Activated CD4-positive, alpha-beta T cell treated with anti-CD3 and anti-CD28 coated beads, Interleukin-2, amount 50 U/mL, for 4 hours (primary cell): ENCODE measurements at places on chromosomes 2 and 18.

DNA sequence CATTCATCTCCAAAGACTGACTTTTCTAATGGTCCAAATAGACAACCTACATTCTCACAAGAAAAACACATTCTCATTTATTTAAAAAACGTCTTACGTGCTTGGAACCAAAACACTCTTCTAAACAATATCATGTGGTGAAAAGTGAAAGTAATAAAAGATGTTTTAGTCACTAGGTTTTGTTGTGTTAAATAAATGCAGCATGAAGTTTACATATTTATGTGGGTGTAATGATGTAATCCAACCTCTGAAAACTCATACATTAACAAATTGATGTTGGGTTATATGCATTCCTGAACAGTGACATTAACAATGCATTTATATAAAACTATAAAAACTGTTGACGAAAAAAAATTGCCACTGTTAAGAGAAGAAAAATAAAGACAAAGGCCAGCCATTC, 55.1 kb upstream of the ACVR2A start:
- DNase-seq: no peak

DNA sequence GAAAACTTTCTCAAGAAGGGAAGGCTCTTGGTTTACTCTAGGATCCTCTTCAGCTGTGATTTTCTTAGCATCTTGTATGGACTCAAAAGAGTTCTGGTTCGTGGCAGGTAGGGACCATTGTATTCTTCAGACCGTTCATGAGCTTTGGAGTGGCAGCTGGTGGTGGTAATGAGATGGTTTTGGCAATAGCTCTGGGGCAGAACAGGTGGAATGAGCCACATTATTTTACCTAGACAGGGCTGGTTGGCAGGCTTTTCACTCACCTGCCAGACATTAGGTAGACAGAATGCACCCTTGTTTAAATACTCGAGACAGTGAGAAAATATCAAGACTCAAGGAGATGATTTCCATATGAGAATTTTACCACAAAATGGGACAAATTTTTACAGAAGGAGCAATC, 26.2 kb upstream of the MGAT5 start:
- no peak for DNase-seq

DNA sequence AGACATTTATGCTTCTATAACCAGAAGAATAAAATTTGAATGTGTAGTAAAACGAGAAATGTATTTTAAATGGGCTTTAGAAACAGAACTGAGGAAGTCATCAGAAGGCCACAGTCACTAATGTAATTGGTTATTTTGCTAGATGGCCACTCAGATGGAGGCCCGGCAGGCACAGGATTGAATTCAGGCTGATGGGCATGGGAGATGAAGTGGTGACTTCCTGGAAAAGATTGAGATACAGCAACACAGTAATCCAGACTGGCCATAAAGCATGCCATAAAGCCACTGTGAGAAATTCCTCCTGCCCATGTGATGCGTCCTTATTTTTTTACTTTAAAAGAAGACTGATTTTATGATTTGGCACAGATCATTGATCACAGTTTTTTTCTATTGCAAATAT, 297.7 kb downstream of the ICOS start:
- DNase-seq: no peak

- DNase-seq: no peak
These were observed 191.6 kb downstream of the TTC32 start for GRCh38 chr2:19710230-19710629.

- no peak for DNase-seq
These were observed 95.4 kb downstream of the CDK15 start for GRCh38 chr2:201901786-201902185.

DNA sequence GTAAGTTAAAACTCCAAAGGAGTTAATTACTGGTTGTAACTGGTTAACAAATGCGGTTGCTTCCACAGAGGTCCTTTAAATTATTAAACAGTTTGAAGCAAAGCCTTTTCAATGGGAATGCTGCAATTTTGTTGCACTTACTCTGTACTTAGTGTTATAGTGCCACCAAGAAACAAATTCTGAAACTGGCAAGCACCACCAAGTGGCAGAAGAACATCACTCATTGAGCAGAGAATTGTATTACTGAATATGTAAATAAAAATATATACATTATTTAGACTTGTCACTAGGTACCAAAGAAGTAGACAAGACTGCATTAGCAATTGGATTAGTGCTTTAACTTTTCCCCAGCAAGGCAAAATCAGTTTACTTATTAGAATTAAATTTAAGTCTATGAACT, 2.6 kb upstream of the TMEFF2 start:
- DNase-seq: no peak

- no peak for DNase-seq
These were observed 83.4 kb downstream of the AAK1 start for GRCh38 chr2:69560147-69560482.

DNA sequence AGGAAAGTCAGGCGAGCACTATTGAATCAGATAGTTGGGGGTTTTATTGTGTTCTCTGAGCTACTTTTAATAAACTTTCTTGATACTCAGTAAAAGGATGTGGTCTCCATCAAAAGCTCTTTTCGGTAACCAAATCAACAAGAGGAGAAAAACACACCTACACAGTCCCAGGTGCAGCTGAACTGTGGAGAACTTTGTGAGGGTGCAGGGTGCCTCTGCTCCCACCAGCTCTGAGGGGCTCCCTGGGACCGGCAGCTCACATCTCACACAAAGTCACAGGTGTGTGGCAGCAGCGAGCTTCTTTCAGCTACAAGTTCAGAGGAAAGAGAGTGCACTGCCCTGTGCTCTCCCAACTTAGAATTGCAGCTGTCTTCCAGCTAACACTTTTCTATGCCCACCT, 650.4 kb downstream of the RNF144A start:
- peak; percentile 2 for DNase-seq

DNA sequence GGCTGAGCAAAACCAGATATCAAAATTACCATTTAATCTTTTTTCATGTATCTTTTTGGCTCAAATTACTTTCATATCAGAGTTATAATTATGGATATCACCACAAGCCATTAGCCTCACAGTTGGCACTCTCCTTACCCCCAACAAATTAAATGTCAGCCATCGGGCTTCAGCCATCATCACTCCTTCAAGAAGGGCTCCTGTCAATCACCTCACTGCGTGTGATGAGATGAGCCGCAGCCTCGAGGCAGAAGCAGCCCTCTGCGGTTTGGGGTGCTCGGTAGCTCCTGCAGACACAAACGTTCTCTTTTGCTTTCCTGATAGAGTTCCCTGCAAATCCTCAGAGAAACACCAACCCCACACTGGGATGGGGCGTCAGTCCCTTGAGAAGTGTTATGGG, 94.1 kb downstream of the DNER start:
- no peak for DNase-seq

DNA sequence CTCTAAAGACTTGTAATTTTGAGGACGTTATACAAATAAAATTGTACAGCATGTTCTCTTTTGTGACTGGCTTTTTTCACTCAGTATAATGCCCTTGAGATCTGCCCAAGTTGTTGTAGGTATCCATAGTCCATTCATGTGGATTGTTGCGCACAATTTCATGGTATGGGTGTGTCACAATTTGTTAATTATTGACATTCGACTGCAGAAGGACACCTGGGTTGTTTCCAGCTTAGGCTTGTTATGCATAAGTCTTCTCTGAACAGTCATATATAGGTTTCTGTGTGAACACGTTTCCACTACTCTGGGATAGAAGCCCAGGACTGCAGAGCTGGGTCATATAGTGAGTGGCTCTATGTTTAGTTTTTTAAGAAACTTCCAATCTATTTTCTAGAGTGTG, 800.8 kb upstream of the SALL3 start:
- no peak for DNase-seq

DNA sequence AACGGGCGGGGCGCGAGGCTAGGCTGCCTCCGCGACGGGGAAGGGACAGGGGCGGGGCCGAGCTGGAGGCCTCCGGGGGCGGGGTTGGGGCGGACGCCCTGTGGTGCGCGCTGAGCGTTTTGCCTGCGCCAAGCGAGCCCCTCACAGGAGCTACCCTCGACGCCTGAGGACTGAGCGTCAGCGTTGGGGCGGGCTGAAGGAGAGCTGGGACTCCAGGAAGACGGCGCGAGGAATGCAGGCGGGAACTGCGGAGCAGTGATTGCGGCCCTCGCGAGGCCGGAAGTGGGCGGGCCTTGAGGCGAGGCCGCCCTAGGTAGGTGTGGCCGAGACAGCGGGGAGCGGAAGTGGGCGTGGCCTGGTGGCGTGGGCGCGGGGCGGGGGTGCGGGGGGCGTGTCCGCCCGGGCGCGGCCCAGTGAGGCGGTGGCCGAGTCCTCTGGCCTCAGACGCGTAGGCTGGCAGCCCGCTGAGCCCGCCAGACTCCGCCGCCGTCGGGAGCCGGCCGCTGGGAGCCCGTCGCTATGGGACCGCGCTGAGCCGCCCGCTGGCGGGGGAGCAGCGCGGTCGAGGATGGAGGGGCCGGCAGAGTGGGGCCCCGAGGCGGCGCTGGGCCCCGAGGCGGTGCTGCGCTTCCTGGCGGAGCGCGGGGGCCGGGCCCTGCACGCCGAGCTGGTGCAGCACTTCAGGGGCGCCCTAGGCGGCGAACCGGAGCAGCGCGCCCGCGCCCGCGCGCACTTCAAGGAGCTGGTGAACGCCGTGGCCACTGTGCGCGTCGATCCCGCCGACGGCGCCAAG, at the start of the genes SEPTIN10 and SOWAHC:
TSS of gene SEPTIN10 (minus strand) at position 45 of the 793 bp plus-strand sequence. CDS start 139 bp downstream, outside the sequence.
TSS of gene SOWAHC (plus strand) at position 443 of the 793 bp plus-strand sequence. CDS start at position 569, 126 bp downstream.
- peak; percentile 59 for DNase-seq

DNA sequence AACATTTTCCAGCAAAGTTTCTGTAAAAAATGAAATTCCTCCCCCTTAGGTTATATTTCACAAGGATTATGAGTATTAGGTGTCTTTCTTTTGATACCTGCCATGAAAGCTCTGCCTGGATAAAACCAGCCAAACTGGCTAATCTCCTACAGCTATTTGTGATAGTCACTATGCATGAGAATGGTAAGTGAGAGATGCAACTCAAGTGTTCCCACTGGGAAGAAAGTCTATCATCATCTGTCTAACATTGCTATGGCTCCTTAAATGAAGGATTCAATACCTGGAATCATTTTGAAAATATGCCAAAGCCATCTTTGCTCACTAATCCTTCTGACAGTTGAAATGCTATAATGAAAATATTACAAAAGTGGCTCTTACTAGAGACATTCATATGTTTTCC, 339.9 kb upstream of the LRRTM4 start:
- DNase-seq: no peak

- DNase-seq: no peak
These were observed 216.0 kb downstream of the DSEL start for GRCh38 chr18:67300498-67300897.

GRCh38 chr2:168165985-168166901, 81.2 kb downstream of the STK39 start:
- DNase-seq: no peak

- DNase-seq: no peak
These were observed 9.4 kb upstream of the AGFG1 start for GRCh38 chr2:227462462-227462951.

DNA sequence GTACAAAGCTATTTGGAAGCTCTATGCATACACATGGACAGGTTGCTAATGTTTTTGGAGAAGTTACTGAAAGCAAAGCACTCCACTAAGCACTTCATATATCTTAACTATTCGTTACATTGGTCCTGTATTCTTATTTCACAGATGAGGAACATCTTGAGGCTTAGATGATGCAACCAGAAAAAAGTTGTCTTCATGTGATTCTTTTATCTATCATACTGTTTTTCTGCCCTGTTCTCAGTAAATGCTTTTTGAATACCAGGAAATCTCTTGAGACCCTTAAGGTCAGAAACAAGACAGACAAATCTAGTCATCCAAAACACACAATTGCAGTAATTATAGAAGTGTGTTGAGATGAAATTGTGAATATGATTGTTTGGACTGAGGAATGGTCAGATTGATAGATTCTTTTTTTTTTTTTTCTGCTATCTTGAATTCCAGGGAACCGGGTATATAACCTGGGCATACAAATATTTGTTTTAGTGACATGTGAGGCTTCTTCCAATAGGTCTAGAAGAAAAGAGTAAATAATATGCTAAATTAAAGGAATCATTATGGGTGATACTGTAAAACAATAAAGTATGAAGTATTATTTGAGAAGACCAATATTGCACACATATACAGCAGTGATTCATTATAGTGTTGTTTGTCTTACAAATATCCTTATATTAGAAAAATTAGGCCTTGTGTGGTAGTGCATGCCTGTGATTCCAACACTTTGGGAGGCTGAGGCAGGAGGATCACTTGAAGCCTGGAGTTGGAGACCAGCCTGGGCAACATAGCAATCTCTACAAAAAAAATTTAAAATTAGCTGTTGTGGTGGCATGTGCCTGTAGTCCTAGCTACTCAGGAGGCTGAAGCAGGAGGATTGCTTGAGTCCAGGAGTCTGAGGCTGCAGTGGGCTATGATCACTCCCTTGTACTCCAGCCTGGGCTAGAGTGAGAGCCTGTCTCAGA, 33.7 kb downstream of the EHBP1 start:
- DNase-seq: no peak

GRCh38 chr2:117967977-117968718, 45.7 kb downstream of the CCDC93 start:
- DNase-seq: no peak

- no peak for DNase-seq
These were observed 119.9 kb downstream of the LYPD1 start for GRCh38 chr2:132549935-132550670.

DNA sequence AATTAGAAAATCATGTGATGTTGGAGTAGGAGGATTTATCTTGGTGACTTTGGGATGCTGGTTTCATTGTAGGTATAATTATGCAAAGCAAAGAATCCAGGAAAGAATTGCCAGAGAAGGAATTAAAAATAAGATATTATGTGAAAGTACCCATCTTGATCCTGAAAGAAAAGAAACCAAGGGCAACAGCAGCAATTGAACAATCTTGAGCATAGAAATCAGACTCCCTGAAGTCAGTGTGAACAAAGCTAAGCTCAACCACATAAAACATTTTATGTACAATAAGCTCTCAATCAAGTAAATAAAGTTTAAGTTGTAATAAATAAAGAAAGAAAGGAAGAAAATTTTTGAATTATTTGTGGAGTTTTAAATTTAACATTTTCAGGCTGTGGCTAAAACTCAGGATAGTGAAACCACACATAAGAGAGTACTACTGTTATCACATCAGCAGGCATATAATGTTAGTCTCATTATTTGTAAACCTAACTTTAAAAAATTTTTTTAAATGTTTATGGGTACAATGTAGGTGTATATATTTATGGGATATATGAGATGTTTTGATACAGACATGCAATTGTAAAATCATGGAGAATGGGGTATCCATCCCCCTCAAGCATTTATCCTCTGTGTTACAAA, 32.8 kb upstream of the GPR55 start:
- no peak for DNase-seq

GRCh38 chr2:134540990-134541389, 177.8 kb downstream of the TMEM163 start:
- DNase-seq: no peak

GRCh38 chr2:54287532-54287931, 31.5 kb upstream of the TSPYL6 start:
- DNase-seq: no peak

DNA sequence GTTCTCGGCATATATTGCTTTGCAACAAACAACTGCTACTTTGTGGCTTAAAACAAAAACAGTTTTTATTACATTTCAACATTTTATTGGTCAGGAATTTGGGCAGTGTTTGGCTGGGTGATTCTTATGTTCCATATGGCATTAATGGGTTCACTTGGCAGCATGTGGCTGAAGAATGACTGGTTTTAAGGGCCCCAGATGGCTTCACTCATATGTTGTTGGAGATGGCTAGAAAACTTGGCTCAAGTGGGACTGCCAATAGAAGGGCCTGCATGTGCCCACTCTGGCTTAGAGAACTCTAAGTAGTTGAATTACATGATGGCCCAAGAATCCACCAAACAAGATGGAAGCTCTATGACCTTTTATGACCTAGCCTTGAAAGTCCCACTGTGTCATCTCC, 86.1 kb downstream of the FASTKD2 start:
- no peak for DNase-seq

GRCh38 chr2:101287303-101287702, 21.2 kb downstream of the RNF149 start:
- no peak for DNase-seq

- DNase-seq: no peak
These were observed 13.6 kb downstream of the ANKRD29 start for GRCh38 chr18:23648940-23649607.
